ENCODE measurements at places on chromosomes 5 and 9.

GRCh38 chr5:82859451-82860140, 217.6 kb downstream of the TMEM167A start:
- no peak for DNase-seq

DNA sequence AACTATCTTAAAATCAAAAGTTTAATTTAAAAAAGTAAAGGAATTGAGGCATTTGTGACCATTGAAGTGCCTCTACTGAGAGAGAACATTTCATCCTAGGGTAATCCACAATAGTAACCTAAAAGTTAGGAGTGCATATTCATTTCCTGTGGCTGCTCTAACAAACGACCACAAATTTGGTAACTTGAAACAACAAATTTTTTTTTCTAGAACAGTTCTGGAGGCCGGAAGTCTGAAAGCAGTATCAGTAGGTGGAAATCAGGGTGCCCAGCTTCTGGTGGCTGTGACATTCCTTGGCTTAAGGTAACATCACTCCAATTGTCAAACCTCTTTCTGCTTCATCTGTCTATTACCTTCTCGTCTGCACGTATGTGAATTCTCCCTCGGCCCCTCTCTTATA, 67.1 kb upstream of the SSBP2 start:
- no peak for DNase-seq

- DNase-seq: no peak
These were observed 83.0 kb upstream of the RANBP6 start for GRCh38 chr9:6098431-6098830.

GRCh38 chr9:131149688-131150053, 24.3 kb downstream of the NUP214 start:
- no peak for DNase-seq

DNA sequence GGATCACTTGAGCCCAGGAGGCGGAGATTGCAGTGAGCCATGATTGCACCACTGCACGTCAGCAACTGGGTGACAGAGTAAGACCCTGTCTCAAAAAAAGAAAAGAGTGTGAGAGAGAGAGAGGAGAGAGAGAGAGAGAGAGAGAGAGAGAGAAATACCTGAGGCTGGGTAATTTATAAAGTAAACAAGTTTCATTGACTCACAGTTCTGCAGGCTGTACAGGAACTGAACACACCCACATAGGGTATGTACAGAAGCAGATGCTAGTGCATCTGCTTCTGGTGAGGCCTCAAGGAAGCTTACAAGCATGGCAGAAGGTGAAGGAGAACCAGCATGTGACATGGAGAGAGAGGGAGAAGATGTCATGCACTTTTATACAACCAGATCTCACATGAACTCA, 46.4 kb upstream of the CHD1 start:
- peak; percentile 23 for DNase-seq

DNA sequence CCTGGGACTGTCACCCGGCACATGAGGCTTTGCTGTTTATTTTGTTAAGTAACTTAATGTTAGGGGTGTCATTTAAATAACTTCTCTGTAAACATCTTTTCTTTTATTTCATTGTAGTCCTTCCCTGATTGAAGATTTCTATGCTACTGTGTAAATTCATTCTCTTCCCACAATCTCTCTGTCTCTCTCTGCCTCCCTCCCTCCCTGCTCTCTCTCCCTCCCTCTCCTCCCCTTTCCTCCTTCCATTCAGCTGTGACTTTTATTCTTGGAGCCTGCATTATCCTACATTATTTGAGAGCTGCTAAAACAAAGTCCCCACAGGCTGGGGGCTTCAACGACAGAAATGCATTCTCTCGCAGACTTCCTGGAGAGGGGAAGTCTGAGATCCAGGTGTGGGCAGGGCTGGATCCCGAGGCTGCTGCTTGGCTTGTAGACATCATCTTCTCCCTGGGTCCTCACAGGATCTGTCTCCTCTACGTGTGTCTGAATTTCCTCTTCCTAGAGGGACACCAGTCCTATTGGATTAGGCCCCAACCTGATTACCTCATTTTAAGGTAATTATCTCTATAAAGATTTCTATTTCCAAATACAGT, 18.4 kb downstream of the UBE2QL1 start:
- DNase-seq: no peak

DNA sequence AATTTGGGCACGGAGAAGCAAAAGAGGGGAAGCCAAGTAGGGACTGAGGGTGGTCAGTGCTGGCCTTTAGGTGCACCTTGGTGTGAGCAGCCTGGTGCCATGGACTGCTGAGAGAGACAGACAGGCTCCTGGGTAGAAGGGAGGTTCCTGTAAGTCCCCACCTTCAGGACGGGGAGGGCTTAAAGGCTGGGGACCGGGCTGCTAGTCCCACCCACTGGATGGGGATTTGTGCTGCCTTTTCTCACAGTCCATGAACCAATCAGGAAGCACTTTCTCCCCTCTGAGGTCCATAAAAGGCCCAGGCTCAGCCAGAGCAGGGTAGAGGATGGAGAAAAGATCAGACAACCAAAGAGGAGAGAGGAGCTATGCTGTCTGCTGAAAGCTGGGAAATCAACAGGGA, 15.2 kb downstream of the CDC25C start:
- DNase-seq: no peak

DNA sequence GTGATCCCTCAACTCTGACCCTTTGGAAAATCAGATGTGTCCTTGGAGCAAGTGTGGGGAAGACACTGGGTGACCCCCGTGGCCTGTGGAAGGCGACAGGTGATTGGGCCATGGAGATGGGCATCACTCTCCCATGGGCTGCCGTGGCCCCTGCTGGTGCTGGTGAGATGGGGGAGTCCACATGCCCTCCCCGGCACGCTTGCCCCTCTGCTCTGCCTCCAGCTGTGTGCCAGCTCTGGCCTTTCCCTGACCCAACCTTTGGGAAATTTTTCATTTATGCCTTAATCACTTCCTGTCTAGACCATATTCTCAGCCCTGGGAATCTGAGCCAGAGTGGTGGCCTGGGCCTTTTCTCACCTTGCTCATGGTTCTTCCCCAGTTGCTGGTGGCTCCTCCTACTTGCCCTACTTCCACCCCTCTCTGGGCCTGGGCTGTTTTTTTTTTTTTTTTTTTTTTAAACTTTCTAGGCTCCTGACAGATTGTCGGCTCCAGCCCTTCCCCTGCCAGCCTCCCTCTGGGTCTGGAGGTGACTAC, 56.6 kb downstream of the RGS3 start:
- DNase-seq: peak; percentile 61

DNA sequence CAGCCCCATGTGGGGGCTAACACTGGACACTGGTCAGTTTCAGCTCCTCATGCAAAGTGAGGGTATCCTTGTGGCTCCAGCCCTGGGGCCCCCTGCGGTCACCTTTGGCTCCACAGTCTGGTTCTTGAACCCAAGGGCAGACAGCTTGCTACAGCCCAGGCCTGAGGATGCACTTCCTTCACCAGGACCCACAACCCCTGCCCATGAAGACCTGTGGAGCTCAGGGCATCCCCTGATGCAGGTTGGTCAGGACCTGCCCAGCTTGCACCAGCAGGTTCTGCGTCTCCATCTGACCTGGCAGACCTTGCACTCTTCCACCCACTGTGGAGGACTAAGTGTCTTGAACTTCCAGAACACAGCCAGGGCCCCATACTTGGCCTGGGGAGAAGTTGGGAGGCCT, 3.7 kb upstream of the MRNIP start:
- DNase-seq: no peak

GRCh38 chr9:134205672-134206310, 41.4 kb upstream of the RNU6ATAC start:
- DNase-seq: no peak

DNA sequence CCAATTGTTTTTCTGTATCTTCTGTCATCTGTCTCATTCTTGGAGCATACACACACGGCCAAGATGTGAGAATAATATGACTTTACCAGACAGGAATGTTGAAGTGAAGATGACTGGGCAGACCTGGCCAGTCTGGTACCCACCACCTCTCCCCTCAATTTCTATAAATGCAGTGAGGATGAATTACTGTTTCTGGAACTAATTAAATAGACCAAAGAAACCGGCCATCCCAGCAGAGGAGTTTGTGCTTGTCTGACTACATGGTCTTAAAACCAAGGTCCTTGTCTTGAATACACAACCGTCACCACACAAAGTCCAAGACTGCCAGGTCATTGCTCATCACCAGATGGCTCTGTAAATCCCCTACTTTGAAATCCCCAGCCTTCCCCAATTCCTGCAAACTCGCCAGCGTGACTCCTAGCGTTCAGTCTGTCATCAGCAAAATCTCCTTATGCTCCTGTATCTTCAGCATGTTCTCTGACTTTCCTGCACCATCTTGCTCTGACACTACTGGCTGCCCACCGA, 147.2 kb downstream of the PDE4D start:
- no peak for DNase-seq

- no peak for DNase-seq
These were observed 80.1 kb upstream of the TNFAIP8 start for GRCh38 chr5:119275601-119276173.

- DNase-seq: no peak
These were observed 2.1 kb upstream of the PCDHGA1 start for GRCh38 chr5:141328231-141328630.

GRCh38 chr9:131500939-131501541, 1.7 kb upstream of the POMT1 start:
- no peak for DNase-seq

- no peak for DNase-seq
These were observed 85.8 kb upstream of the IL6ST start for GRCh38 chr5:56080375-56081052.

- DNase-seq: no peak
These were observed 145.4 kb upstream of the IER5L start for GRCh38 chr9:129323376-129323998.
